ENCODE measurements at places on chromosomes 12 and 14.

DNA sequence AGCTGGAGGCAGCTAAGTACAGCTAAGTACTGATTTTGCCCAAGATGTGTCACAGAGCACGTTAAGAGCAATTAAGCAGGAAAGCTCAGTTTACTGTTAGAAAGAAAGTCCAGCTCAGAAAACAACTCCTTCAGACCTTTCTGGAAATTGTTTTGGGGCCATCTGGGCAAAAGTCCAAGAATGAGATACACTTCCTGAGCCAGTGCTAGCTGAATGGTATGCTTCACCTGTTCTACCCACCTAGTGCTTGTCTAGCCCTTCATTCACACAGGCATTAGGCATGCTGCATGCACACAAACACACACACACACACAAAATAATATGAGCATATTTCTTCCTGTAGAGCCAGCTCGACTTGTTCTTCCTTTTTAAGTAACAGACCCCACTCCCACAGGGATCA is 6.6 kb upstream of the IKZF4 start:
- no peak for DNase-seq

- DNase-seq, result peak; percentile 21
Observed at GRCh38 chr12:48194799-48195201, 8.3 kb downstream of the OR10AD1 start.

DNA sequence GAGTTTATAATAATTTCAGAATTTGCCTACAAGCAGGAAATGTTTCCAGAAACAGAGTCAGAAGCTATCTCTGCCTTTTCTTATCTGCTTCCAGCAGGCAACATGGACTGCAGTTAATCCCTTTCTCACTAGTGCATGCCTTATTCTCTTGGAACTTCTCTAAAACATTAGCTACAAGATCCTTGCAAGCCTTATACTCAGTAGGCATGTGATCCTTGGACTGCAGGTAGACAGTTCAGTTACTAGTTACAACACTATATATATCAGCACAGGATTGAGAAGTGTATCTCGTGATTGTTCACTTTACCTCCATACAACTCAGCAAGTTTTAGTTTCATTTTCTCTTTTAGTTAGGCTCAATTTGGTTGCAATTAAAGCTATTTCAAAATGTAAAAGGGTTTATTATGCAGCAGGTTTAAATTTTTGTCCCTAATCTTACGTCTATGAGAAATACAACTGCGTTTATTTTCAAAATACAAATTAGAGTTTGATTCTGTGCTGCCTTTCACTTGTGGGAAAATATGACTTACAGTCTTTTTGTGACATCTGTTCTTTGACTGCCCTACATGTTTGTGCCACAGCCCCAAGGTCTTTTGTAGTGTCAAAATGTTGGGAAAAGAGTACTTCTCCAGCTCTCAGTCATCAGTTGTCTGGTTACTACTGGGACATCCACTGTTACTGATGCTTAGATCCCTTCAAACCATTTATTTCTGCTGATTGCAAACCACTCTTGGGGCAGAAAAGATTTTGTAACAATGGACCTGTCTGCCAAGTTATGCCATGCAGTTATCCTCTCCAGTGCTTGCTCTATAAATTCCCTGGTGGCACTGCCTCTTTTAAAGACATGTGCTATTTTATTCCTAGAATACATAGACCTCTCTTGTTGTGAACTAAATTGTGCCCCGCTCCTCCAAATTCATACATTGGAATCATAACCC is 709.0 kb upstream of the FOXG1 start:
- peak; percentile 13 for DNase-seq

DNA sequence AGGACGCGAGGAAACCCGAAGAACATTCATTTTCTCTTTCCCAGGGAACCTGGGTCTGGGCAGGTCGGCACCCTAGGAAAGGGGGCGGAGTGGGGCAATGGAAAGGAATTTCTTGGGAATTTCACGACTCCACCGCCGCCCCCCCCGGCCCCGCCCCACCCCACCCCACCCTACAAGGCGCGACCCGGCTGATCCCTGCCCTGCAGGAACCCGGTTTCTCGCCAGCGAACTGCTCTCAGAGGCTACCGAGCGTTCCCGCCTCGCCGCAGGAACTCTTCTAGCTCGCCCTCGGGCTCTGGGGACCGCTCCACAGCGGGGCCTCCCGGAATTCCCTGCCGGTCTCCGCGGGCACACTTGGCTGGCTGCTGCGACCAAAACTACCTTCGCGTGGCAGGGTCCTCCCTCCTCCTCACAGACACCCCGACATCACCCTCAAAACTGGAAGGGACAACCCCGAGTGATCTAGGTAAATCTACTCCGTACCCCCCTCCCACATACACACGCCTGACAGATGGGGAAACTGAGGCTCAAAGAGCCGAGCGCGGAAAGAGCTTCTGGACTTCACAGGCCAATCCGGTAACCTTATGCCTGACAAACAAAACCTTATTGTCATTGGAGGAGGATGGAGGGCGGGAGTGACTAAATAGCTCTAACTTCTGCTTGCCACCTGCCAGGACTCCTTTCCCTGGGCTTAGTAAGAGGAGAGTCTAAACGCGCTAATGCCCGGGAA is 785 bp upstream of the ACTN1 start:
- no peak for DNase-seq

Data from fibroblast of pulmonary artery (primary cell).